ENCODE measurements at places on chromosomes 5 and 9.

DNA sequence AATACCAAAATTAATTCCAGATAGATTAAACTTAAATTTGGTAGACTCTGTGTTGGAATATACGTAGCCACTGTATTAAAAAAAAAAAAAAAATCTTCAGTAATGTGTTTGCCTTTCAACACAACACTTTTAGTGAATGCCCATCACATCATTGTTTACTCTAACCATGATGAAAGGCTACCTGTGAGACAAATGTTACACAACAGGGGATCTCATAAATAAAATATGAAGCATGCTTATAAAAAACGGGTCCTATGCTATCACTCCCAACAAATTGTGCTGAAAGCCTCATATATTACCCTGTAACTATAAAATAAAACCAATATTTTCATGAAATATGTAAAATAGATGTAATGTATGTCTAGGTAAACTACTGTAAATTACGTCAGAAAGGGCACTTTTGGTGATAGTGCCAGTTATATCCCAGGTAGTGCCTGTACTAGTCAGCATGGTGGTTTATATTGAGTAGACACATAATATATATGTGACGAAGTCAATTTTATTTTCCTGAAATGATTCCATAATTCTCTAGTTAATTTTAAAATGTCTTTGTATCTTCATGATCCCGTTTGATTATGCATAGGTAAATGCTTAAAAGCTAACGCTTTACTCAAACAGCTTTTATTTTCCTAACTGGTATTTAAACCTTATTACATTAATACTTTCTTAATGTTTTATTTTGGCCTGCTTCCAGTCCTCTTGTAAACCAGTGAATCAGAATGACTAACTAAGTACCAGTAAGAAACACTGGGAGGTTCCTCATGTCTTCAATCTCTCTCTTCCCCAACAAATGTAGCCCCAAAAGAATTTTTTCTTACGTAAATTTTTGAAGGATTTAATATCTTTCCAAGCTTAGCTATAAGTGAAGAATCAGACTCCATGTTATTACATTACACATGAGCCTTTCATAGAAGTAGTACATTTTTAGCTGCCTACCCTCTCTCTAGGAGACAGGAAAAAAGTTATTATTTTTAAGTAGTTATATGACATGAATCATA, 420.3 kb downstream of the GABRG2 start:
- DNase-seq, result no peak

DNA sequence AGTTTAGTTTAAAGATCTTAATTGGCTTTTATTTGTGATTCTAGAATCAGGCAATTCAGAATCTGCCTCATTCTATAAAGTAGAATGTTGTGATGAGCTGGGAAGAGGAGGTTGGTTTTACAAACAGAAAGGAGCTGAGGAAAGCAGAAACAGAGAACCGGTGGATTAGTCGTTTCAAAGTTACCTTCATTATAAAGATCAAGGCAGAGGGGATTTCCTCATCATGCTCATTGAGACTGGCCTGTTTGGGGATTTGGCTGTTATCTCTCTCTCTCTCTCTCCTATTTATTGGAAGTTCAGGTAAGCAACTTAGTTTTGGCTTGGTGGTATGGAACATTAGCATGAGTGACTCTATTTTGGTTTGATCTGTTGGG, 134.0 kb downstream of the GCNT1 start:
- DNase-seq, result peak; percentile 15

DNA sequence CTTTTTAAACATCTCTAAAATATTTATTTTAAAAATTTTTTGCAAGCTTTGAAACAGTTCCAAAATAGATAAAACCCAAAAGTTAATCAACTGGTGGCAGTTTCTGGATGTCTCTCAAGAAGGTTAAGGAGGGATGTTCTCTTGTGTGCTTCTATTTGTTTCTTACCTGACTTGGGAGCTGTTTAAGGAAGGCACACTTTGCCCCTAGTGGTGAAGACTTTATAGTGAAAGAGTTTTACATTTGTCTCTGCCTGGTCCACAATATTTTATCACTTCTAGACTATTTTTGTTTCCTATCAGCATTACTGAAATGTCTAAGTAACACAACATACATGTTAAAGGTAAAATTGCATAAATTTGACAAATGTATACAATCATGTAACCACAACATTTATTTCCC, 552.8 kb downstream of the SEMA5A start:
- peak; percentile 46 for DNase-seq

GRCh38 chr5:133326361-133326760, 274.5 kb downstream of the HSPA4 start:
- DNase-seq, result no peak

DNA sequence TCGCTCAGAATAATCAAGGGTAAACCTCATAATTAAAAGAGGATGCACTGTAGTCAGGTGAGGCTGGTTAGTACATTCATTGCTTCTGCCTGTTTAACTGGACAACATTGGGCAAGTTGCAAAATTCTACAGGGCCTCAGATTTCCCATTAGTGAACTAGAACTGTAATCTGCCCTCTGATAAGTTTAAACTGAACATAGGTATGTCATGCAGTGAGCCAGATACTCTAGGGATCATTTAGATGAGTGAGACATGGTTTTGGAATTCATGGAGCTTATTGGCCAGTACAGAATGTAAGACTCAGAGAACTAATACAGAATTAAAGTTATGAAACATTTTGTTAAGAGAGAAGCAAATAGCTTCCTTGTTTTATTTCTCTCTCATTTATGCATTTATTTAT, 35.9 kb downstream of the RNF44 start:
- no peak for DNase-seq

DNA sequence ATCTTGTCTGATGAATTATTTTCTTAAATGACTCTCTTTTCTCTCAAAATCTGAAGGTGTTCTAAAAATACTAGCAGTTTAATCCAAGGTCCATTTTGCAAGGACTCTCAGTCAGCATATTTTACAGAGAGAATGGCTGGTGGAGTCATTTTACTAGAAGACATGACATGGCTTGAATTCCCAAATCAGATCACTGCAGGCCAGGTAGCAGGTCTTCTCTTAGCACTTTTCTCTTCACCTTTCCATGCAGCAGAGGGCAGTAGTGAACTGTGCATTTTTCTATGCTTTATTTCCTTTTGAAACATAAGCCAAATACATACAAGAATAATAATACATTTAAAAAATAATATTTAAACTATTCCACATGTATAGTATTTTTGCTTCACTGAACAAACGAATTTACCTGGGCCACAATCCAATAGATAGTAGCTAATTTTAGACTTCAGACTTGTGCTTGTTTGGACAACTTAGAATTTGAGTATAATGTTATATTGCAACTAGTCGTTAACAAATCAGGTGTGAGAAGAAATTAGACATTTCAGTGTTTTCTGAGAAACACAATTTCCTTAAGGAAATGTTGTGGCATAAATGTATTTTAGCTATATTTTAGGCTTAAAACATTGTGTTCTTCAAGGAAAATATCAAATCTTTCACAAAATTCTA, 289.4 kb upstream of the DAB2 start:
- peak; percentile 58 for DNase-seq

GRCh38 chr9:34179213-34180136, 632 bp downstream of the UBAP1 start:
- peak; percentile 90 for DNase-seq

GRCh38 chr9:95399261-95399660, 81.8 kb upstream of the FANCC start:
- DNase-seq, result peak; percentile 69

DNA sequence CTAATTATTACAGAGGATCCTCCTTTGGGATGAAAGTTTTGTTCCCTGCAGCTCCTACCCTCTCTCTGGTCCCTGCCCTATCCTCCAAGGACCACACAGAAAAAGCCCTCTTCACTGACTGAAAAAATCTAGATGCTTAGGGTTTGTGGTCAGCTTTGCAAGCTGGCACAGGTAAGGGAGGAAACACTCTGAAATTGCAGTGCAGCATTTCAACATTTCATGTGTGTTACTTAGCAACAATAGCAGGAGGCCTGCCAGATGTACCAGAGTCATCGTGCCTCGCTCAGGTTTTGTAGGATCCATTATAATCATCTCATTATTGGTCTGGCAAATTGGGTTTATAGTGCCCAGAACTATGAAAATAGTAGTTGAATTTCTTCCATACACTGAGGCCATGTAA, 109.5 kb downstream of the PALM2AKAP2 start:
- no peak for DNase-seq

- no peak for DNase-seq
These were observed 137.6 kb upstream of the LPCAT1 start for GRCh38 chr5:1661311-1661710.

GRCh38 chr9:107542411-107543157, 53.0 kb upstream of the KLF4 start:
- no peak for DNase-seq

- no peak for DNase-seq
These were observed 29.3 kb downstream of the CSF1R start for GRCh38 chr5:150057052-150057451.

DNA sequence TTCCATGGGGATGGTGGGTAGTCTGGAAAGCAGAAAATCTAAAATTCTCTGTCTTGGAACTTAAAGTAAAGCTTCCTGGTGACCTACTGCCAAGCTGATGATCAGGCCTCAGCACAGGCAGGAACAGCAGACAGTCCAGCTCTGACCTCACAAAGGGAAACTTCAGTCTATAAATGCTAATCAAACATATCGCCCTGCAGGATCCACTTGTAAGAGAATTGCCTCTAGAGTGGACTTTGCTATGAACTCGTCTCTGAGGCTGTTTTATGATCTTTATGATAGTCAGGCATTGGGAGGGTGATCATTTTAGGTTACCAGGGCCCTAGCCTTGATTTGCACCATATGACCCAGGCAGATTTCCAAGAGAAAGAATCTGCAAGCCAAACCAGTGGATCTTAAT, 67.6 kb upstream of the SELENOP start:
- no peak for DNase-seq

DNA sequence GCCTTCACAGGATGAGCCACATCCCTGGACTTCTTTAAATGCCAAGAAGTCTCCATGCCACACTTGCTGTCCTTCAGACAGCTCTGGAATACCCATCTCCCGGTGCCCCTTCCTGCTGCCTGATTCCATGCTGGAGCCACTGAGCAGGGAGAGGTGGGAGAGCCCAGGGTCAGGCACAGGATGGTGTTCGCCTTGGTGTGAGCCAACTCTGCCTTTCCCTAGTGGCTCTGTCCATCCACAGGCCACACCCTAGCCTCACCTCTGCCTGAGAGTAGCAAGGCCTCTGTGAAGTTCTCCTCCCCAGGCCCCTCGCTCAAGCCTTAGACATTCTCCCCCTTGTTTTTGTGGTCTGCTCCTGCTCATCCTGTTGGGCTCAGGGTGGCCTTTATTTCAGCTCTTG, 54.2 kb upstream of the ANGPTL2 start:
- DNase-seq, result no peak

DNA sequence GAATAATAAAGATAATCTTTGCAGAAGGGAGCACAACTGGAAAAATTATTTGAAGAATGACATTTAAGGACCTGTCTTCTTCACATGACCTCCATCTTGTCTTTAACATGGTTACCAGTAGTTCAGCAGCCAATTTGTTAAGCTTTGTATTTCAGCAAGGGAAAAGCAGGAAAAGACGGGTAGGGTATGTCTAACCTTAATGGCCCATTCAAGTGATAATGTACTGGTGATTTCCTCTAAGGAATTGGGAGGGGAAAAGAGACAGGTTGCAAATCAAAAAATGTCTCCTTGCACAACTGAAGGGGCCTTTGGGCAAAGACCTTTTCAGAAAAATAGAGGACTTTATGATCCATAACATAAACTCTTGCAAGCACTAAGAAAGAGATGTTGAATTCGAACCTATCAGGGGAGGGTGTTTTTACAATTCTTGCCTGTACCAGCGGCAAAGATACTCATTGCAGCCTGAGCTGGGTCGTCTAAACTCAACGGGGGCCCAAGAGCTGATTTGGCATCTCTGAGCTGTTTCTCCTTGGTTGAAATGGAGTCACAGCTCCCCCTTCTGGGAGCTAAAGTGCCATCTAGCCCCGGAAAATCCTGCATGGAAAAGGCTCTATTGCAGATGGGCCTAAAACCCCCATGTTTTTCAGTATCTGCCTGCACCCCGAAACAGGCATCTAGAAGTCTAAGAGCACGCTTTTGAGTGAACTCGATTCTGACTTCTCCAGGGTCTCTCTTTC, 3.8 kb downstream of the BRINP1 start:
- DNase-seq, result peak; percentile 80

- no peak for DNase-seq
These were observed 166.4 kb upstream of the MVB12B start for GRCh38 chr9:126160067-126160853.

- peak; percentile 22 for DNase-seq
These were observed 126.0 kb upstream of the FAM120A start for GRCh38 chr9:93325307-93326035.

- DNase-seq, result peak; percentile 2
These were observed 379.0 kb upstream of the GRAMD2B start for GRCh38 chr5:126044111-126044668.

DNA sequence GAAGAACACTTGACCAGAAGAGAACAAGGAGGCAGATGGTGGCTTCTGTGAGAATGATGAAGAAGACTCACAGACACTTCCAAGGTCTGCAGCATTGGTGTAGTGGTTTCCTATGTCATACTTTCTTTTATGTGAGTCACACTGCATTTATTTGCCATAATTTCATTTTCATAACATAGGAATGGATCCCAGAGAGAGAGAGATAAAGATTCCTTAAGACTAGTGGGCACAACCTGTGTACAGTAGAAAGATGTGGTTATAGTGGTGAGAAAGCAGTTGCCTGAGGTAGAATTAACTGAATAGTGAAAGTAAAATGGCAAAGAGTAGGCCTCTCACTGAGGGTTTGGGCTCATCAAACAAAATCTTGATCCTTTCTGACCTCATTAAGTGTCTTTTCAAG, 7.6 kb upstream of the CCDC152 start:
- DNase-seq, result no peak

GRCh38 chr5:55699041-55699688, 13.0 kb downstream of the SLC38A9 start:
- DNase-seq, result no peak

DNA sequence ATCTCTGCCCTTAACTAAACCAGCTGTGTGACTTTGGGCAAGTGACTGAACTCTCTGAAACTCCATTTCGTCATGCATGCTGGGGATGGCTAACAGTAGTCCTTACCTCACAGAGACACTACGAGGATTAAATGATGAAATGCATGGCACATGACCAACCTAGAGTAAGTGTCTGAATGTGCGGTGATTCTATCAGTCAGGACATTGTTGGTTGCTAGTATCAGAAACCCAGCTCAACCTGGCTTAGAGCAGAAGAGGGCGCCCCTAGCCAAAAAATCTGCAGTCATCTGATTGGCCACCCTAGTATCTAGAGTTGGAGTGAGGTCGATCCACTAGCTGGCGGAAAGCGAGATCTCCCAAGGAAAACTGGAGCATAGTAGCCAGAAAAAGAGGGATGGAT, 25.2 kb downstream of the NEURL1B start:
- no peak for DNase-seq

DNA sequence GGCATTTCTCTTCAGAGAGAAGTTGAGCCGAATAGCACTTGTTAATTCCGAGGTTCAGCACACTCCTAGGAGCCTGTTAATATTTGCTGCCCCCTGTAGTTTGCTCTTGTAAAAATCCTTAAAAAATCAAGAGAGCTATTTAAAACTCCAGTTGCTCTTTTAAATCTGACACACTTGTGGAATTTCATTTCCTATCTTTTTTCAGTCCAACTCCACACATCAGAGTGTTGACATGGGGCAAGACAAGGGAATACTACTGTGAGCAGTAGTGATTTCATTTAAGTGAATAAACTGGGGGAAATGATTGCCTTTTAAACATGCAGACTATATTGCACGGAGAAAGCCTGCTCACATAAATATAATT, 1096.3 kb upstream of the DMAC1 start:
- DNase-seq, result peak; percentile 77

Data from NCI-H82 (cell line).